Fibroblast of lung (primary cell): ENCODE measurements at places on chromosomes 2 and 18. TPM values are rescaled to one million over a fixed set of nuclear protein-coding genes. Genes with fewer than 3 reads are reported as not detected.

Gene ECEL1
- total RNA-seq: not detected in 2 replicates

Gene IGFBP5
- 783 and 1,100 TPM in 2 replicates for total RNA-seq

Gene TRIM54
- total RNA-seq: 0.17 TPM in 1 of 2 replicates, not detected in the other

Gene NMS
- total RNA-seq: not detected in 2 replicates

Gene SP140
- total RNA-seq: 0.26 and 0.33 TPM in 2 replicates

Gene CD8A
- total RNA-seq: not detected in 2 replicates

Gene TNFAIP6
- 33.1 and 53.8 TPM in 2 replicates for total RNA-seq

Gene LOXHD1
- not detected in 2 replicates for total RNA-seq

Gene AQP4
- total RNA-seq: not detected in 2 replicates

Gene UGT1A1
- total RNA-seq: not detected in 2 replicates
